ENCODE measurements at places on chromosomes 13 and 19.
A peak's percentile ranks its signal among the peaks of the same experiment; 100 is the strongest.

DNA sequence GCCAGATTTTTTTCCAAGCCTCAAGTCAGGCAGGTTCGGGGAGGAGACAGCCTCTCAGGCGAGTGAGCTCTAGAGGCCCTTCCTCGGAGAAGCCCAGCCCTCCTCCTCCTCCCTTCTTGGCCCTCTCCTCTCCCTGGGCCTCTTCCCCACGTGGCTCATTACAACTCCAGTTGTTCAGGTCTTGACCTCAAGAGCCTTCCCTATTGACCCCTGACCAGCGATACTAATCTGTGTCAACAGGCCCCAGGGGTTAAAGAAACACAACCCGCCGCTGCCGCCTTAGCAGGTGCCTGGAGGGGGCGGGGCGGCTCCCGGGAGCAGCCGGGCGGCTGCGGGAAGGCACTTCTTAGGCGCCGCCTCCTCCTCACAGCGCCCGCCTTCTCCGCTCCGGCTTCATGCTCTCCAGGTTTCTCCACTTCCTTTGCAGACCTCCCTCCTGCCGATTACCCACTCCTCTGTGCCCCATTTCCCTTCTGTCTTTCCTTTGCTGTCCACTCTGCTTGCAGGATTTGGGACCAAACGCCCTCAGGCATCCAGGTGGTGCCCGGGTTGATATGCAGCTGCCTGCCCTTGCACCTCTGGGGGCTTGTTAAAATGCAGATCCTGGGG lies 51.0 kb downstream of the LYL1 start:
- no peak for DNase-seq

DNA sequence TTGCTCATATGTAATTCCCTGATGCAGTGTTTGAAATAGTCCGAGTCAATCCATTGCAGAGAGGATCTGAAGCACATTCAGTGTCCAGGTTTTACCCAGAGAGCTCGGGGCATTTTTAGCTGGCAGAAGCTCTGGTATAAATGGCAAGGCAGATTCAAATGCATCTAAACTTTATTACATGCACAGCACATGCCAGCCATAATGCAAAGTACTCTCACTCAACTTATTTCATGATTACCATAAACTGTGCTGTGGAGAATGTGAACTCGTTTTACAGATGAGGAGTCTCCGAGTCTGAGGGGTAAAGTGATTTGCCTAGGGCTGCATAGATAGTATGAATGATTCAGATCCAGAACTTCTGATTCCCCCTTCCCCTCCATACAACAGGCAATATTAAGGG lies 13.5 kb upstream of the CBY2 start:
- no peak for DNase-seq

- DNase-seq = no peak
Measured at GRCh38 chr13:98353750-98354149, 176.7 kb upstream of the RNF113B start.

DNA sequence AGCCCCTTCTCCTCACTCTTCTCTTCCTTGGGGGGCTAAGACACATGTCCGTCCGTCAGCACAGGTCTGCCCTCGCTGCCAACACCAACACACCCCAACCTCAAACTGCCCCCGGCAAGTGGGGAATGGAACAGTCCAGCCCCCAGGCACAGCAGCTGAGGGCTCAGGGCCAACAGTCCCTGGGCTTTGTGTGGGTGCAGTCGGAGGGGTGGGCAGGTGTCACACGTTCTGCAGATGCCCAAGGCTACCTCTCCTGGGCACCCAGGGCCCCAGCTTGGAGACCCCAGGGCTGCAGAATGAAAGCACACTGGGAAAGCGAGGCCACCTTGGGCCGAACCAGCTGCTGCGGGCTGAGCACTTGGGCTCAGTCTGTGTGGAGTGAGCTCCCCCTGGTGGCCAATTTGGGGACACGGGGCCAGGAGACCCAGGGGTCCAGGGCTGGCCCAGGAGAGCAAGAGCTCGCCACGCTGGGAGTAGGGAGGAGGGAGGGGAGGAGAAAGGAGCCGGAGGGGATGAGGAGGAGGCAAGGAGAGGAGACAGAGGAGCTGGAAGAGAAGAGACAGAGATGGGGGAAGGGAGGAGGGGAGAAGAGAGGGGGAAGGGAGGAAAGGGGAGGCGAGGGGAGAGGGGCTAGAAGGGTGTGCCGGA lies 14.0 kb upstream of the ATP8B3 start:
- peak; percentile 47 for DNase-seq

DNA sequence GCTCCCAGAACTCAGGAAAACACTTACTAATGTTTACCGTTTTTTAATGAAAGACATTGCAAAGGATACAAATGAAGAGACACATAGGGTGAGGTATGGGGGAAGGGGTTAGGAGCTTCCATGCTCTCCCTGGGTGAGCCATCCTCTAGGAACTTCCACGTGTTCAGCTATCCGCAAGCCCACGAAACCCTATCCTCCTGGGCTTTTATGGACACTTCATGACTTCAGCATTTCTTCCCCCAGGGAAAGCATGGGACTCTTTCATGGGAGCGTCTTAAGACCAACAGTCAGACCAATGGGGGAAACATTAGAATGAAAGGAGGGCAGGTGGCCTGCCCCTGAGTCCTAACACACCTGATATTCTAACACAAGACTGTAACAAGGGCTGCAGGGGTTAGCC lies 6.6 kb upstream of the ESD start:
- no peak for DNase-seq

- no peak for DNase-seq
Measured at GRCh38 chr13:113960276-113960948, 13.5 kb downstream of the C13orf46 start.

- no peak for DNase-seq
Measured at GRCh38 chr13:19860884-19861655, 2.4 kb downstream of the ZMYM5 start.

GRCh38 chr13:55615081-55615480 lies 1525.6 kb upstream of the PRR20A start:
- DNase-seq = no peak

DNA sequence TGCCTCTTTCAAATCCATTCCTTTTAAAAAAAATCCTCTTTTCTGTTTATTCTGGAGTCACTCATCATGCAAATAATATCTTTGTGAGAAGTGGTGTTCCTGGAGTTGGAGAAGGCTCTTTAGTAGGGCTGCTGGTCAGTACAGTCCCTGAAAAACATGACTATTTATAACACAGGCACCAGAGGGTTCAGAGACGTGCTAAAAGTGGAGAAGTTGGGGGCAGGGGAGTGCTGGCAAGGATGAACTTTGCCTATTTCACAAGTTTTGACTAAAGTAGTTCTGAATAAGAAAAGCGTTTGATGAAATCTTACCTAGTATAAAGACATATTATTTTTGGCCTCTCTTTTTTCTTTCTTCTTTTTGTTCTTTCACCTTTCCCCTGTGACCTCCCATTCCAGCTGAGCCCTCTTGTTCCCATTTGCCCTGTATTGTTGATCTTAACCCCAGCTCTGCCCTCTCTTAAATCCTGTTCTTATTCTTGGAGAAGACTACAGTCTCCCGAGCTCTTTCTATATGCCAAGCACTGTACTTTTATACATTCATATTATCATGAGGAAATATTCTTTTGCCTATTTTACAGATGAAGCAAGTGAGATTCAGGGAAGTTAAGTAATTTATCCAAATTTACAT lies 129.1 kb downstream of the TM9SF2 start:
- no peak for DNase-seq

DNA sequence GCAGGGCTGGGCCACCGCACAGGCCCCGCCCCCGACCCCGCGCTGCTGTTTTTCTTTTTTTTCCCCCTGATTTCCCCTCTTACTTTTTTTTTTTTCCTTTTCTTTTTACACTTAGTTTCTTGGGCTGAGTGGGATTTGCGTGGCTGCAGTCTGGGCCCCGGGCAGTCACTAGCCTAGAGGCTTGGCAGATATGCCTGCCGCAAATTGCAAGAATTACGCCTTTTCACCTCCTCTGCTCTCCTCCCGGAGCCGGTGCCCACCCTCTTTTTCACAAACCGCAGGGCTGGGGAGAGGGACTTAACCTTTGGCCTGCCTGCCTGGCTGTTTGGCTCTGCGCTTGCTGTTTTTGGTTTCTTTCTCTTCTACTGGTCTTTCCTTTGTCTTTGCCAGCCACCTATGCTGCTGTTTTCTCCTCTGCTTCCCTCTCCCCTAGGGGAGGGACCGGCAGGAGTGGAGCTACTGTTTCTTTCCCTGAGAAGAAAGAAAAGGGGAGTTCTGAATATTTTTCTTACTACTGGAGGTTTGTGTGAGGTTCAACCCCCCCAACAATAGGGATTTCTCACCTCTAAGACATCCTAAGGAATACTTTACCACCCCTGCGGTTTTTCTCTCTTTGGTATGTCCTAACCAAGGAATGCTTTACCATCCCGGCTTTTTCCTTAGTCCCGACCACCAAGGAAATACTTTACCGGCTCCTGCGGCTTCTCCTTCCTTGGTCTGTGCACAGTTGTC lies 11.0 kb downstream of the ZNF552 start:
- DNase-seq = no peak

- DNase-seq = no peak
Measured at GRCh38 chr13:76397413-76397812, 488.8 kb downstream of the KCTD12 start.

DNA sequence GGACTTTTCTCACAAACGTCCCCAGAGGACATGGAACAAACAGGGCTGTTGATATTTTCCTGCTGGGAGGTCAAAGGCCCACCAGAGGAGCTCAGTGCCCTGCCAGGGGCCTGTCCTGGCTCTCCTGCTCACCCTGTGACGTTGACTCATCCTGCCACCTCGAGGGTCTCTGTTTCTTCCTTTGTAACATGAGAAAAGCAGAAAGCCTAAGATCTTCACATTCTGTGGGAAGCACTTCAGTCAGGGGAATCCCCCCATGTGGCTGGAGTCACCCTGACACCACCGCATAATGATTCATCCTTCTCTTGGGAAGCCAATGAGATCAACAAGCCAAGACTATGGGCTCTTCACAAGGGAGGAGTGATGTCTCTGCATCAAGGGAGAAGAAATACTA lies 147.9 kb downstream of the KATNAL1 start:
- DNase-seq = no peak

- DNase-seq = peak; percentile 86
Measured at GRCh38 chr19:36604656-36605100, 435 bp upstream of the ZNF382 start.

DNA sequence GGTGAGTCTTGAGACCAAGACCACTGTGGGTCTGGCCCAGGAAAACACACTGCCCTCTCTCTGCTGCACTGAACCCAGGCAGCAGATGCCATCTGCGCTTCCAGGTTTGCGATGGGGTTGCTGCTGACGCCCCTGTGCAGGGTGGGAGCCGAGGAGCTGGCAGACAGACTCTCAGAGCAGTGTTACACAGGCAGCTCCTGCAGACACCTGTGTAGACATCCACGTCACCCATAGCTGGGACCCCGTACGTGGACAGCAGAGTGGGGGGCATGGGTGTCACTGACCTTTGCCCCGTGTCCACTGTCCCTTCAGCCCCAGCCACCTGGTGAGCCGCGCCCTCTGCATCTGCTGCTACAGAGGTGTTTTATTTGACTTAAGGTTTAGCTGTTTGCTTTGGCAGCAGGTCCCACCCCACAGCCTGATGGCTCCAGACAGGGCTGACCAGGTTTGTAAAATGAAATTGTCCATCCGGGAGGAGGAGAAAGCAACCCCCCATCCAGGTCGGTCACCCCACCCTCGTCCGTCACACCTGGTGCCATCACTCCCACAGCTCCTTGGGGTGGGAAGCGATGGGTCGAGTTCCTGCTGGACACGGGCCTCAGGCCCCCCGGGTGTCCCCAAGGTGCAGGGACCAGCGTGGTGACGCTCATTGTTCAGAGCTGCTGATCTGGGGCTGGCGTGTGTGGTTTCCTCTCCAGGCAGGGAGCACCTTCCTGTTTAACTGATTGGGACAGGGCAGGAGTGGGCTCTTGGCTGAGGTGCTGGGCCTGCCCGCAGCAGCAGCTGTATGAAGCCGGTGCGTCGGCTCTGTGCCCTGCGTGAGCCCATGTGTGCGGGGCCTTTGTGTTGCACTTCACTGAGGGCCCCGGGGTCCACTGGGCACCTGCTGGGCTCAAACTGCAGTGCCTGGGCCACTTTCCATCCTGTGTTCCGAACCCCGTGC lies 28.4 kb downstream of the MCF2L start:
- DNase-seq = no peak

DNA sequence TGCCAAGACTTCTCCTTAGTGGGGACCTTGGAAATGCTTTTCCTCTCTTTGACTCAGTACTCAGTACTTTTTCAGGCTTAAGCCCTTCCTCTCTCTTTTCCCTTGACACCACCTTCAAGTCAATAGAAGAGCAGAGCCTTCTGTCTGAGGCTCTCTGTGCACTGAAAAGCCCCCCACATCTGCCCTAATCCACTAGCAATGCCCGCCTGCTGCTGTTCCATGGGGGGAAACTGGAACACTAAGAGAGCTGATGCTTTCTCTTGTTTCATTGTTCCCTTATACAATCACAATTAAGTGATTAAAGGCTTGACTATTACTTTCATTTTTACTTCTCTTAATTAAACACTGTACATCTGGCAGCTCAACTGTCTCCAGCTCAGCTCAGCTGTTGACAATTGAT lies 254.5 kb downstream of the SLITRK6 start:
- DNase-seq = no peak

GRCh38 chr13:57045826-57046546 lies 94.7 kb upstream of the PRR20A start:
- no peak for DNase-seq

DNA sequence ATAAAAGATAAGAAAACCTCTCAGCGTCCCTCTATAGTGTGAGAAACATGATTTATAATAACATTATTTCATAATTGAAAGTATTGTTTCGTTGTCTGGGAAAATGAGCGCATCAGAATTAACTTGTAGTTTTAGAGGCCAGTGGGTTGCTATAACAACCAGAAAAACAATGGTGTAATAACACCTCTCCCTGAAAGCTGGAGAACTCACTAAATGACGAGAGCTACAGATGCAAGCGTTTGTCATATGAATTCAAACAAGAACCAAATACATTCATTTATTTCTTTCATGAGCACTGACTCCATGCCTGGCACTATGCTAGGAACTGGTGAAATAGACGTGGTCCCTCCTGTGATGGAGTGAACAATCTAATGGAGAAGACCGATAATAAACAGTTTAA lies 16.3 kb downstream of the KBTBD7 start:
- no peak for DNase-seq

DNA sequence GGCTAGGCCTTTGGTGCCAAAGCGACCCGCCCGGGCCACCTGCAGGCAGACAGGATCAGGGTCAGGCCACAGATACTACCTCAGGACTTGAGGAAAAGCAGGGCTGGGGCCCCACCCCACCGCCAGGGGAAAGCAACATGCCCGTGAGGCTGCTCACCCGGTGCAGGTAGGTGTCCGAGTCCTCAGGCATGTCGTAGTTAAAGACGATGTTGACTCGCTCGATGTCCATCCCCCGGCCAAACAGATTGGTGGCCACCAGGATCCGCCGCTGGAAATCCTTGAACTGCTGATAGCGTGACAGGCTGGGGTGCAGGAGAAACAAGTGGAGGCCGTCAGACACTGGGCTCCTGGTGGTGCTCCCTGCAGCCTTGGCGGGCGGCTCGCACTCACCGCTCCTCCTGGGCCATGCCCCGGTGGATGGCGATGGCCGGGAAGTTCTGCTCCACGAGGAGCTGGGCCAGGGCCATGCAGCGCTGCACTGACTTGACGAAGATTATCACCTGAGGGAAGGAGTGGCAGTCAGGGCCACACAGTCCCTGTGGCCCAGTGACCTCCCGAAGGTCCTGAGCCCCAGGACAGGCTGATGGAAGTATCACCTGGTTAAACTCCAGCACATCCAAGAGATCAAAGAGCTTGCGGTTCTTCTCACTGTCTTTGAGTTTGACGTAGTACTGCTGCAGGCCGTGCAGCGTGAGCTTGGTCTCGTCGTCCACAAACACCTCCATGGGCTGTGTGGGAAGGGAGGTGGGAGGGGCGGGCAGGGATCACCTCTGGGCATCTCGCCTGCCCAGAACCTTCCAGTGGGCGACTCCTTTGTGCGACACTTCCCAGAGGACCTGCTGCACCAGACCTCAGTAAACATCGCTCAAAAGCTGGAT lies 9.8 kb downstream of the DDX39A start:
- DNase-seq = no peak

- DNase-seq = no peak
Measured at GRCh38 chr13:46179969-46180763, 1.8 kb downstream of the LCP1 start.

Measured in stimulated activated CD8-positive, alpha-beta memory T cell treated with anti-CD3 and anti-CD28 coated beads, Interleukin-15, amount 100 ng/mL, for 4 hours (primary cell).